ENCODE measurements at places on chromosomes 16 and 17.

- no peak for DNase-seq
Observed at GRCh38 chr17:45123076-45123770, 9.1 kb downstream of the PLCD3 start.

GRCh38 chr16:82701442-82701955 is 74.7 kb downstream of the CDH13 start:
- DNase-seq = no peak

GRCh38 chr16:31429314-31429713 is 1.2 kb upstream of the COX6A2 start:
- no peak for DNase-seq

DNA sequence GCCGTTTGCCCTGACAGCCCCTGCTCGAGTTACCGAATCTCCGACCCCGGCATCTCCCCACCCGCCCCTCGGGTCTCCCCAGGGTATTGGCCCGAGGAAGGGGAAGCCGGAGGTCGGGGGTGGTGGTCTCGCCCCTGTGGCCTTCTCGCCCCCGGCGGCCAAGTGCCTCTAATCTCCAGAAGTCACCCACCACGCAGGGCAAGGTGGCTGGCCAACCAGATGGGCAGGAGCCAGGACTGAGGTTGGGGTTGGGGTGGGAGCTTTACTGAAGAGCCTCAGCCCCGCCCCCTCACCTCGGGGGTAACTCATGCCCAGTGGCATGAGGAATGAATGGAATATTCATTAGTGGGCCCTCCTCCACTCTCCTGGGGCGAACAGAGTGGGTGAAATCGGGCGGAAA is 637 bp downstream of the DHRS11 start:
- DNase-seq = no peak

GRCh38 chr17:57630736-57631135 is 114.4 kb downstream of the CCDC182 start:
- DNase-seq = no peak

- no peak for DNase-seq
Observed at GRCh38 chr17:30393911-30394867, 15.5 kb downstream of the CPD start.

- DNase-seq = no peak
Observed at GRCh38 chr16:83917152-83918120, 18.5 kb downstream of the MLYCD start.

- no peak for DNase-seq
Observed at GRCh38 chr16:75305364-75306098, 54.1 kb upstream of the BCAR1 start.

- DNase-seq = no peak
Observed at GRCh38 chr17:21044971-21045370, 2.2 kb upstream of the USP22 start.

Data from SHP77 treated with DMSO at 0.1 percent for 48 hours (cell line).